EH (cell line): ENCODE measurements at places on chromosomes 4 and X.
A peak's percentile ranks its signal among the peaks of the same experiment; 100 is the strongest.

GRCh38 chrX:52556741-52557140, 39.9 kb upstream of the XAGE1B start:
- no peak for DNase-seq

DNA sequence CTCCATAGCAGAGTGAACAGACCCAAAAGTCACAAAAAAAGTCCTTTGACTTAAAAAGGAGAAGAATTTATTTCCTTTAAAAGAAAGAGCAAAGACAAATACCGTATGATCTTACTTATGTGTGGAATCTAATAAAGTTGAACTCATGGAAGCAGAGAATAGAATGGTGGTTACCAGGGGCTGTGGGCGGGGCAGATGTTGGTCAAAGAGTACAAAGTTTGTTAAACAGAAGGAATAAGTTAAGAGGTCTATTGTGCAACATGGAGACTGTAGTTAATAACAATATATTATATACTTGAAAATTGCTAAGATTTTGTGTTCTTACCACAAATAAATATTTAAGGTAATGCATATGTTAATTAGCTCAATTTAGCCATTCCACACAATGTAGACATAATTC, 173.3 kb upstream of the S100G start:
- DNase-seq, result no peak

DNA sequence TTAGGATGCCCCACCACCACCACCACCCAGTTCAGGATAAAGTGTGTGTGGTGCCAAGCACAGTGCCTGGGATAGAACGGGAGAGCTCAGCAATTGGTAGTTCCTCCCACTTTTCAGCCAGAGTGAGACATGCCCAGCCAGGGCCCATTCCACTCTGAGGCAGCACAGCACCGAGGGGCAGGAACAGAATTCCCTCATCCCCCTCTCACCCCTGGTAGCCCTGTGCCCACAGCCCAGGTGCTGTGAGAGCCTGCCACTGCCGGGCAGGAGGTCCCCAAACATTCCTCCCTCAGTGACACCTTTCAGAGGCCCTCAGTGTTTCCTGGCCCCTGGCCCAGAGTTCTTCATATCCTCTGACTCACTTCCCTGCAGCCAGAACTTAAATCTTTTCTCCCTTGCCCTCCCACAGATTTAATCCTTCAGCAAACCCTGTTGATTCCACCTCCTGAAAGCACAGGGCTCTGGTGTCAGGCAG, 8.1 kb downstream of the RIPPLY1 start:
- peak; percentile 79 for DNase-seq

- no peak for DNase-seq
These were observed 74.1 kb downstream of the SMARCA1 start for GRCh38 chrX:129449148-129449547.

GRCh38 chr4:159538556-159538955, 435.7 kb downstream of the RAPGEF2 start:
- DNase-seq, result no peak

DNA sequence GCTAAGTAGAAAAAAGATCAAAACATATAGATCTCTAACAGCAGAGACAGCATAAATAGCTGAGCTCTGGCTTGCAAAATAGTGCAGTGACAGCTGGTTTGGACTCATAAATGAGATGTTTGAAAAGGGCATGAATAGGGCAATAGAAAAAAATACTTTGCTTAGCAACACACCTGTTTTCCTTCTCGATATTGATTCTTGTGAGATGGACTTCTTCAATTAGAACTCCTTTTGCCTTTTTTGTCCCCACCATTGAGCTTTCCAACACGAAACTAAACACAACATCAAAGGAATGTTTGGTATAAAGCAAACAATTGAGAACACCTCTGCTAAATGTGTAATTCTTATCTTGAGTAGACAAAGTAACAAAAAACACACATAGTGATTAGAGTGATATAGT, 726.3 kb downstream of the RAPGEF2 start:
- DNase-seq, result no peak

- DNase-seq, result peak; percentile 6
These were observed 142.2 kb upstream of the KCNIP4 start for GRCh38 chr4:22090661-22091351.

DNA sequence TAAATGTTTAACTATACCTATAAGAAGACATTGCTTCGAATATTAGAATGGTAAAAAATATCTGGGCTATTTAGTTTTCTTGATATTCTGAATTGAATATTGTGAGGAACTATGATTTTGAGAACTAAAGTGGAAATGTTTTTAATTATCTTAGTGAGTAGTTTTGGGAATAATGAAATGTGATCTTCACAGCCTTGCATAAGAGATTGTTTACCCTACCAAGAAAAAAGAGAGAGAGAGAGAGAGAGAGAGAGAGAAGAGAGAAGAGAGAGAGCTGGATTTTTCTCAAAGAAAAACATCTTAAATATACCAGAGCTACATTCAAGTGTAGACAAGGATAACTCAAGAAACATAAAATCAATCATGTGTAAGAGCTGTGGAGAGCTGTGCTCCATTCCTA, 148.7 kb upstream of the MAD2L1 start:
- no peak for DNase-seq

- DNase-seq, result no peak
These were observed 33.1 kb downstream of the BMP2K start for GRCh38 chr4:78809295-78809694.

GRCh38 chr4:13917015-13917414, 289.5 kb upstream of the BOD1L1 start:
- DNase-seq, result peak; percentile 91

DNA sequence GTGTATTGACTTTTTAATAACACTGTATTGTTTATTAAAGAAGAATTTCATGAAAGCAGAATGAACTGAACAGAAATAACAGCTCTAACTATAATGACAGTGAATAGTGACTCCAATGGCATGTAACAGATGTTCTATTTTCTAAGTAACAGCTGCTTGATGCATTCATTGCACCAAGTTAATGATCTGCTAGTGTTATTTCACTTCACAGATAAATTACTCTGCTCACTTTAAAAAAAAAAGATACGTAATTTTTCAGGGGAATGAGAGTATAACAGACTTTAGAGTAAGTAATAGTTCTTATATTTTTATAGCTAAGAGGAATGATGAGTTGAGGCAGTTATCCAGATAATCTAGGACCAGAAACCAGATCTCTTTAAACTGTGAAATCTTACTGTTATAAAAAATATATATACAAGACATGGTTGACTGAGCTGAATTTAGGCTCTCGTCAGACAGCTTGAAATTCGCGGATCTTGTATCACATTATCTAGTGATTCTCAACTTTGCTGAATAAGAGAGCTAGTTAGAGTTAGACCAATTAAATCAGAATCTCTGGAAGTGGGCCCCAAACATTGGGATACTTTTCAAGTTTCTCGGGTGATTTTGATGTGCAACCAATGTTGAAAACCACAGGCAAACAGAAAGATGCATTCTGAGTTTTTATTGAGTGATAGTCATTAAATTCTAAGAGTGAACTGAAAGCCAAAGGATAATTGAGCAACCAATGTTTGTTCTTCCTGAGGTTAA, 840.7 kb downstream of the DMD start:
- no peak for DNase-seq

DNA sequence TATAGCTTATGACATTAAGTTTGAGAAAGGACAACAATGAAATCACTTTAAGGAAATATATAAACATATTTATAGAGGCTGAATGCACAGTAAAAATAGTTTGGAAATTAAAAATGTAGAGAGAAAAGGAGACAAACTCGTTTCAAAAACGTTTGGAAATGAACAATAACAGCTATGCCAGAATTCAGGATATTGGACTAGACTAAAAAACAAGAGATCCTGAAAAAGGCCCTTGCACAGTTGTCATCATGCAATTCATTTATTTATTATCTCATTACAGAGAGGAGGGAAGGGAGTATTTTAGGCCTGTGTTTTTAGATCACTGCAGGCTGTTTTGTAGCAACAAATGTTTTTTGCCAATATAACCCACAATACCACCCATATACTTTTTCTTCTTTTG, 527.2 kb downstream of the ADGRL3 start:
- DNase-seq, result no peak

DNA sequence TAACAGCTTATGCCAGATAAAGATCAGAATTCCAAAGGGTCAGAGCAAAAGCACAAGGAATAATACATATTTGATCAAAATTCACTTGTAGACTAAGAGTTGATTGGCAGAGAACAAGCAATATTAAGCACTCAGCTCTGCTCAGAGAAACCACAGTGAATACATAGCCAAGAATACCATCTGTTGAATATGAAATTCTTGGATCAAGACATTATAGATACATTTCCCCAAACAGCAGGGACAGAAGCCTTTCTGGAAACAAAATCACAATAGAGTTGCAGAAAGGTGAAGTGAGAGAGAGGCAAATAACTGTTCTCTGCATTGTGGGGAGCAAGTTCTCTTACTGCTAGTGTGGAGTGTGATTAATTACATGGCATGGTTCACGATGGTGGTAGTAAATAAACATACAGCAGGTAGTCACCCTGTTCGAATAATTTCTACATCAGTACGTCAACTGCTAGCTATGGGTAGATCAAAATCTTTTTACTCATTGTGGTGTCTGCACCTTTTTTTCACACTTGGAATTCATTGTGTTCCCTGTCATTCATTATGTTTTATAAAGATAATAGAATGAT, 366.7 kb downstream of the PCDH7 start:
- DNase-seq, result no peak

DNA sequence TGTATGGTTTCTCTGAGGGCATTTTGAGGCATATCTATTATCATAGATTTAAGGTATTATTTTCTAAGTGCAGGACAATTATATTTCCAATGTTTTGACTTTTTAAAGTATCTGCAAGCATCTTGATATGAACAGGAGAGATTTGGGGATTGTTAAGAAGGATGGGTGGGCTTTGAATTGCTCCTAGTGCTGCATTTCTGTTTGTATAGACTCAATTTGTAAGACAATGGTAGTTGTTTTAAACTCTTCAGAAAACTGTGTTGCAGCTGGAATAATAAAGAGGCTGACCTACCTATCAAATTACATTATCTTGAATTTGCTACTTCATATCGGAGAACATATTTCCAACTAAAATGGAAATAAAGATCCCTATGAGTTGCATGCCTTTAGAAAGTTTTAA, 570.3 kb downstream of the ADGRL3 start:
- no peak for DNase-seq

GRCh38 chr4:143443728-143444127, 69.8 kb upstream of the SMARCA5 start:
- DNase-seq, result no peak

GRCh38 chr4:157587681-157588423, 367.3 kb downstream of the GRIA2 start:
- DNase-seq, result no peak

- DNase-seq, result no peak
These were observed 20.6 kb upstream of the FTHL17 start for GRCh38 chrX:31092476-31092875.

GRCh38 chr4:188989371-188989770, 850.1 kb downstream of the TRIML1 start:
- no peak for DNase-seq

DNA sequence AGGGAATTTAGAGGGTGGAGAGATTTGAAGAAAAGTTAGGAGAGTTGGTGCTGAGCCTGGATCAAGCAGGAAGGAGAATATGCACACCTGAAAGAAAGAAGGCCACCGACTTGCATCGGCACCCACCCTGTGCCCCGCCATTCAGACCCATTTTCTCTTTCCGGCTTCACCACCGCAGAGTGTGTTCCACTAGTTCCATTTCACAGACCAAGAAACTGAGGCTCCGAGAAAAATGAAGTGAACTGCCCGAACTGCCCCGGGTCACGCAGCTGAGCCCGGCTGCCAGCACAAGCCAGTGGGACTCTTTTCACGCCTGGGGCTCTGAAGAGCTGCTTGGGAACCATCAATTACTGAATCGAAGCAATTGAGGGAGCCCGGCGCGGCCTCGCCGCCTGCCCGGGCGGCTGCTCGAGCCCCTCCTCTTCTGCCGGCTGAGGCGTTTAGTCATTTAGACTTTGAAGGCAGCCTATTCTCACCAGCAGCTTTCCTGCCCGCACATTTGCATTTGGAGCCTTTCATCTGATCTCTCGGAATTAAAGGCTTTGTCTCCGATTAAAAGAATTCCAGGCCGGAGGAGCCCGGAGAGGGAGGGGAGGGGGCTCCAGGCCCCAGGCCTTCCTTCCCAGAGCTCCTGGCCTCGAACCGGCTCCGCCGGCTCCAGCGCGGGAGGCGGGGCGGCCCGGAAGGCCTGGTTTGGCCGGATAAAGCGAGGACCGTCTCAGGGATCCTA, 140.2 kb upstream of the PJA1 start:
- no peak for DNase-seq

DNA sequence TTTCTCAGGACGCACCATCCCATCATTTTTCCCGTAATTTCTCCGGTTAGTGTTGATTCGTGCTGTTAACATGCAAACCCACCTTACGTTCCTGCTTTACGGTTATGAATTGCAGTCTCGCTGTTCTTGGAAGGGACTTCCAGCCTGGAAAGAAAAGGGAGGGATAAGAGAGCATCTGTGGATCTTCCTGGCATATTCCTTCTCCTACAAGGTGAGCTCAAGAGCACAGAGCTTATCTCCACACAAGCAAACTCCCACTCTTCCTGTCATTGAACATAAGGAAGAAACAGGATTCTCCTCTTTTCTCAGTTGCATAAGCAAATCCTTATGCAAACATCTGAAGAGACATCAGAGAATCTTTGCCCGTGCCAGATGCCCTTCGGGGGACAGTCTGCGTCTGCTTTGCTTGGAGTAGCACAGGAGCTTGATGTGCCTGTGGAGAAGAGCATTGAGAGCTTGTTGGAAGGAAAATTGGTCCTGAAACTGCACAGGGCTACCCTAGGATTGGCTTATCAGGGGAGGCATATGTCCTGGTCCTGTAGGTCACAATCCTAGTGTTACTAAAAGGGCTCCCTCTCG, 127.0 kb downstream of the ASMT start:
- DNase-seq, result no peak

GRCh38 chrX:10633722-10634121, 13.3 kb upstream of the MID1 start:
- peak; percentile 82 for DNase-seq

- no peak for DNase-seq
These were observed 313.9 kb downstream of the ASMT start for GRCh38 chrX:1928805-1929204.

DNA sequence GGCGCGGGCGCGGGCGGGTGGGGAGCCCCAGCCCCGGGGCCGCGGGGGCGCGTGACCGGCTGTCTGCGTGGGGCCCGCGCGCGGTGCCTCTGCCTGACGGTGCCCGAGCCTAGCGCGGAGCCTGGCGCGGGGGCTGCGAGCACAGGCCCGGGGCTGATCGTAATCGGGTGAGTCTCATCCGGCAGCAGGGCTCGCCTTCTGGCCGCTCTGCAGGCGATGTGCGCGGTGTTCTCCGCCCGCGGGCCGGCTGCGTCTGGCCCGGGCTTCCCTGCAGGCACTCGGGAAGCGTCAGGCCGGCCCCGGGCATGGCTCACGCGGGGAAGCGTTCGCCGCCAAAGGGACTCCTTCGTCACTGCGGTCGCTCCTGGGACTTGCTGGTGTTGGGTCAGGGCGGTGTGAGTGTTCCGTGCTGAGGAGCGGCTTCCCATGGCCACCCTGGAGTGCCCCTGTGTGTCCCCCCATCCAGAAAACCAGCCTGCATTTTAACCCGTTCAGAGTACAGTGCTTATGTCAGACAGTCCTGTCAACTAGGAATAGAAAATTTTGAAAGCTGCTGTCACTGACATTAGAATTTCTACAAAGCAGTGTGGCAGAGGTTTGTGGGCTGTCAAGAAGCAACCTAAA, 40.6 kb downstream of the FAM149A start:
- DNase-seq, result peak; percentile 41
